ENCODE measurements at places on chromosomes 2 and 18. TPM values are rescaled to one million over a fixed set of nuclear protein-coding genes. Genes with fewer than 3 reads are reported as not detected.

Gene CNDP1
- 0.49 TPM for total RNA-seq

Gene ONECUT2
- 0.03 TPM for total RNA-seq

Gene HOXD4
- not detected for total RNA-seq

GRCh38 chr2:172213116-172213860, 110.6 kb upstream of the DLX2 start:
- no peak for DNase-seq

Gene MYOM1
- total RNA-seq = 0.16 TPM

Gene CLIP4
- total RNA-seq = 14.5 TPM

DNA sequence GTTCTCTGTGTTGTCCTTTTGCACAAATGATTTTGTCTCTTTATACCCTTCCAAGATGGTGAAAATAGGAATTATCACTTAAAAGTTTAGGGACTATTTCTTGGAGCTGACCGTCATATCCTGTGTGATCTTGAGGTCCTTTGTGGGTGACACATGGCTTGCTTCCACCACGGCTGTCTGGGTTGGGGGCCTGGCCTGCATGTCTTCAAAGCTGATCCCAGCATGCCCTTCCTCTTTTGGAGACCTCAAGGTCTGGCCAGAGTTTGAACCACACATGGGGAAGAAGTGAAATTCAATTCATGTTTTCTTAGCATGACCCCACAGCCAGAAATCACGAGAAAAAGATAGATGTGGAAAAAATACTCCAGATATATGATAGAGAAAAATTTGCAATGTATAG, 14.0 kb downstream of the SFTPB start:
- no peak for DNase-seq

Gene DOK1
- 25.9 TPM for total RNA-seq

- DNase-seq = no peak
Measured at GRCh38 chr18:41879256-41879655, 75.8 kb upstream of the PIK3C3 start.

Gene STPG4
- total RNA-seq = not detected

GRCh38 chr2:29062371-29062770, 12.0 kb downstream of the PCARE start:
- DNase-seq = no peak

DNA sequence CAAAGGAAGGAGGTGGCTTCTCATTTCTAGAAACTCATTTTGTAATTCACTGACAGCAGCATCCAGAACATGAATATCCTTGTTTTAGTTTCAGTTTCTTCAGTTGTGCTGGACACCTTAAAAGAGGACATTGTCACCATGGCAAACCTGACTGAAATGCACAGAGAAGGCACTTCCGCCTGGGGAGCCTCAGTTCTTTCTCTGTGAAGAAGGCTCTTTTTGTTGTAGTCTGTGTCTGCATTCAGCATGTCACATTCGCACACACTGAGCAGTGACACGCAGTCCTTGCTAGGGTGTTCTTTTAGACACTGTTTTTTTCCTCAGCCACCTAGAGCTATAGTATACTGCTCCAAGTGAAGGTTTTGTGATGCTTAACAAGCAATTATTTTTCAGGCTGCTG, 9.5 kb upstream of the RPRM start:
- no peak for DNase-seq

DNA sequence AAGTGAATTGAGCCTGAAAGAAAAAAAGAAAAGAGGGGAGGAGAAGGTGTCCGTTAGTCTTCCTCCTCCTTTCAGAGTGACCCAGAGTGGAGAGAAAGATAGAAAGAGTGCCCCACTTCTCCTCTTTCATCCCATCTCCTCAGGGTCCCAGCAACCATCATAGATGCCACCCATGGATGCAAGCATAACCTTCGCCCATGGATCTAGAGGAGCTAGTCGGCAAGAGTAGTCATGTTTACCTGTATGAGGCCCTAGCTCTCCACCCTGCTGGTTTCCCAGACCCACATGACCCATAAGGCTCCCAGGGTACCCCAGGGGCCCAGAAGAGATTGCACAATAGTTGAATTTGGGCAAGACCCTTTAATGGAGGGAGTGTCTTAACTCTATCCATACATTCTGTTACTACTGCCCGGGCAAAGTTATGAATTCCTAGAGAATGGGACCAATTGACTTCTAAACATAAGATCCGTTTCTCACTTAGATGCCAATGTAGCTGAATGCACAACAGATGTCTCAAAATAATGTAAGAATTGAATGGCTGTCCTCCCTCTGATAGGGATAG, 56.1 kb upstream of the CDCA7 start:
- DNase-seq = no peak

Gene FHOD3
- not detected for total RNA-seq

Gene SKOR2
- total RNA-seq = not detected

- no peak for DNase-seq
Measured at GRCh38 chr2:216619411-216620393, 13.5 kb upstream of the IGFBP2 start.

DNA sequence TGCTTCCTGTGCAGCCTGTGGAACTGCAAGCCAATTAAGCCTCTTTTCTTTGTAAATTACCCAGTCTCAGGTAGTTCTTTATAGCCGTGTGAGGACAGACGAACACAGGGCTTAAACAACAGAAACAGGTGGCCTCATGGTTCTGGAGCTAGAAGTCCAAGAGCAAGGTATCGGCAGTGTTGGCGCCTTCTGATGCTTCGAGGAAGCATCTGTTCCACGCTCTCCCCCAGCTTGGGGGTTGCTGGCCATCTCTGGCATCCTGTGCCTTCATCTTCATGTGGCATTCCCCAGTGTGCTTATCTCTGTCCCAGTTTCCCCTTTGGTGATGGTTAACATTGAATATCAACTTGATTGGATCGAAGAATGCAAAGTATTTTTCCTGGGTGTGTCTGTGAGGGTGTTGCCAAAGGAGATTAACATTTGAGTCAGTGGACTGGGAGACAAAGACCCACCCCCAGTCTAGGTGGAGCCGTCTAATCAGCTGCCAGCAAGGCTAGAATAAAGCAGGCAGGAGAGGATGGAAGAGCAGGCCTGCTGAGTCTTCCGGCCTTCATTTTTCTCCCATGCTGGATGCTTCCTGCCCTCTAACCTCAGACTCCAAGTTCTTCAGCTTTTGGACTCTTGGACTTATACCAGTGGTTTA, 287.6 kb downstream of the PHLPP1 start:
- DNase-seq = no peak
